Central memory CD8-positive, alpha-beta T cell (primary cell): ENCODE measurements at places on chromosomes 6 and 20.
A peak's percentile ranks its signal among the peaks of the same experiment; 100 is the strongest.

- no peak for DNase-seq
Measured at GRCh38 chr6:75551367-75551952, 50.2 kb upstream of the SENP6 start.

DNA sequence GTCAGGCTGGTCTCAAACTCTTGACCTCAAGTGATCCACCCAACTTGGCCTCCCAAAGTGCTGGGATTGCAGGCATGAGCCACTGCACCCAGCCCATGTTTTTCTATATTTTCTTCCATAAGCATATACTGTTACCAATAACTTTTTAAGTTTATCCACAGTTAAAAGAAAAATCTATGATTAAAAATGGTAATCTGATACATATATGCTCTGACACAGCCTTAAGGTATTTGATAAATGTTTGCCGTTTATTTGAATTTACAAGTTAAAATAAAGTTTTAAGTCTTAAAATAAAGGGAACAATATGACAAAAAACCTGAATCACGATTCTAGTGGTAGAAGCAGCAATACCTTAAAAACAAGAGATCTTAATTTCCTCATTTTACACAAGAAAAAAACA lies 5.2 kb downstream of the STK38 start:
- DNase-seq, result no peak

DNA sequence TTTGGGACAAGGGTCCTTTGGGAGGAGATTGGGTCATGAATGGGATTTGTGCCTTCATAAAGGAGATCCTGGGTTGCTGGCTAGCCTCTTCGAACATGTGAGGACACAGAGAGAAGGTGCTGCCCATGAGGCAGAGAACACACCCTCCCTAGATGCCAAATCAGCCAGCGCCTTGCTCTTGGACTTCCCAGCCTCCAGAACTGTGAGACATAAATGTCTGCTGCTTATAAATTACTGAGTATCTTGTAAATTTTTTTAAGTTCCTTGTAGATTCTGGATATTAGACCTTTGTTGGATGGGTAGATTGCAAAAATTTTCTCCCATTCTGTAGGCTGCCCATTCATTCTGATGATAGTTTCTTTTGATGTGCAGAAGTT lies 297.5 kb upstream of the FOXQ1 start:
- no peak for DNase-seq

DNA sequence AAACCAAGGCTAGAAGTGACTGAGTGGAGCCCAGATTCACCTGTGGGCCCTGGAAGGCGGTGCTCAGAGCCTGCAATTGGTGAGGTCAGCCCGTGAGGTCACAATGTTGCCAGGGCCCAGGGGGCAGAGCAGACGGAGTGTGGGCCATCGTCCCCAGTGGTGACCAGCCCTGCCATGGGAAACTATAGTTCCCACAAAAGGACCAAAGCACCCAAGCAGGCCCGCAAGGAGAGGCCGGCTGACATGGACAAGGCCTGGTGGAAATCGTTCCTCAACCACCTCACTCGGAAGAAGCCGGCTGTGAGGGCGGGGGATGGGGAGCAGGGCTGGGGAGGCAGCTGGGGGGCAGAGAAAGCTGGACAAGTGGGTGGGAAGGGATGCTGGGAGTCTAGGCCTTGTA lies at the start of gene C20orf144:
TSS of gene C20orf144 (plus strand) at position 156 of the 400 bp plus-strand sequence. CDS start at position 175, 19 bp downstream.
- DNase-seq, result no peak

GRCh38 chr6:78967191-78967590 lies 99.8 kb downstream of the IRAK1BP1 start:
- DNase-seq, result no peak

- no peak for DNase-seq
Measured at GRCh38 chr6:165766026-165766425, 103.0 kb upstream of the PDE10A start.

DNA sequence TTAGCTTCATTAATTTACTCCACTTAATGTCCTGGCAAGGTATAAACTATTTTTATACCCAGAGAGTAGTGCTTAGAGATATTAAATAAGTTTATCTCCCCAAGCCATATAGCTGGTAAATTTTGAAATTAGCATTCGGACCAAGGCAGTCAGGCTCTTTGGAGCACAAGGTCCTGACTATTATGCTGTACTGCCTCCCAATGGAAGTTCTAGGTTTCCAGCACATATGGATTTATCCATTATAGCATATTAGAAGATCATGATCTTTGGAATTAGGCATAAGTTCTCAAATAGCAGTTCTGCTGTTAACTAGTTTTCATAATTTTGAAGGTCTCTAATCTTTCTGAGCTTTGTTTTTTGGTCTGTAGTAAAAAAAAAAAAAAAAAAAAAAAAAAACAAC lies 835.3 kb upstream of the EPHA7 start:
- no peak for DNase-seq

- no peak for DNase-seq
Measured at GRCh38 chr6:27531772-27532459, 59.0 kb upstream of the ZNF184 start.

DNA sequence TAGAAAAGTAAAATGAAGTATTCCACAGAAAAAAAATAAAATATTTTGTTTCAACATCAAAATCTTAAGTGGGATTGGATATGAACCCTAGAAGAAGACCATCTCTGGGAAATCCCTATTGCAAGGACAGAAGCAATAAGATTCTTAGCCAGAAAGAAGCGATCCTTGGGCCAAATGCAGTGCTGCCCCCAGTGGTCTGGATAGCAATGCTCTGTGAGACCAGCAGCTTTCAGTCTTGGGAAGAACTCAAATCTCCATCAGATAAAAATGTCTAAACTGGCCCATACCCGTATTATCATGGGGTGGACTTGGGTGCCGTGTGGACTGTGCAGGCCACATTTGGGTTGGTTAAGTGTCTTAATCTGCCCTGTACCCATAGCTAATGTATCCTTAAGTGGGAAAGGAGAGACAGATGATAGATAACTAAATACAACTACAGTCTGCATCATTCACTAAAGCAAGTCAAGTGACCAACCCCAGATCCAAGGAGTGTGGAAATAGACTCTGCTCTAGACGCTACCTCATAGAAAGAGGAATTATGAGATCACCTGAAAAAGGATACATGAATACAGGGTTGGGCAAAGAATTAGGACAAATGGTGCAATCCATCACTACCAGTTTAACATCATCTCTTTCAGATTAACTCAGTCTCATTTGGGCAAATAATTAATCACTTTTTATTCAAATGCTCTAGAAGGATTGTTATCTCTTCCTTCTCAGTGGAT lies 38.9 kb upstream of the SNAP25 start:
- DNase-seq, result no peak

DNA sequence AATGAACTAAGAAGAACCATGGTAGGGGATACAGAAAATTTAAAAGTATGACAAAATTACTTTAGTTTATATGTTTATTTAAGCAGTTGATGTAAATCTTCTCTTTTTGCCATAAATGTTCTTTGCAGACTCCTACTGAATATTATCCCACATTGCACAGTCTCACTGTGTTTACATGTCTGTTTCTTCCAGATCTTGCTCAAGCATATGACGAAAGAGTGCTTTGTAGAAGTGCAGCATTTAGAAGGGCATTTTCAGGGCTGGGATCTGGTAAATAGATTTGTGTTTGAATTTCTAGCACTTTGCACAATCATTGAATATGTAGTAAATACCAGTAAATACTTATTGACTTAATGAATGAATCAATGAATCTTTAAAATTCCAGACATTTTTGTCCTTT lies 152.0 kb upstream of the EPHA7 start:
- no peak for DNase-seq

DNA sequence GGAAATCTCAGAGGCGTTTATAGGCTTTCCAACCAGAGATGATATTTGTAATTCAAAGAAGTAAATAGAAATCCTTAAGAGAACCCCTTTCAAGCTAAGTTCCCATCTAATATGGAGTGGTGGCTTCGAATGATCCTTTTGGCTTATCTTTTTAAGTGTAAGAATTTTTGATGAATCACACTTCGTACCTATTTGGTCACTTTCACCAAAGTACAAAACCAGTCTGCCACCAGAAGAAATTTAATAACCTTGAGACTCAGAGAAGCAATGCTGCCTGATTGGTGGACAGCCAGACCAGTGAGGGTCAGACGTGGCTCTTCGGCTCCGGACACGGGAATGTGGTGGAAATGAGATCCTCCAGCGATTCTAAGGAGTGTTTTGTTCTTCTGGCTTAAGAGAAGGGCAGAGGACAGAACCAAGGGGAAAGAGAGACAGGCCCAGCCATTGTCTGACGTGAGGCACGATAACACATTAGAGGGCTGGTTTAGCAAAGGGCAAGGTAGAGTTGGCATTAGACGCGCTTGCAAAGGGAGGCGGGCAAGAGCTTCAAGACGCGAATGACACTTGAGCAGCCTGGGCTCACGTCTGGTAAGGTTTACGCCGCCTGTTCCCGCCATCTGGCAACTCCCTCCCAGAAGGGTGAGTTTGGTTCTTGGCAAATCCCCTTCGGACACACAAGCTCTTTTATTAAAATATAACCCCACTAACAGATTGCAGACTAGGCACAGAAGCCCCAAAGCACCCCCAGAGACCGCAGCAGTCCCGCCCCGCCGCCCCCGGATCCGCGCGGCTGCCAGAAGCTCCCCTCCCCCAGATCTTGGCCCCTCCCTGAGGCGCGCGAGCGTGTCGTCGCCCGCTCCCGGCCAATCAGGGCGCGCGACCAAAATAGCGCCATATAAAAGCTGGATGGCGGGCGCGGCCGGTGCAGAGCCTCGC lies 50.0 kb upstream of the EZR start:
- peak; percentile 94 for DNase-seq

- no peak for DNase-seq
Measured at GRCh38 chr6:104728448-104728847, 131.3 kb downstream of the HACE1 start.

- DNase-seq, result no peak
Measured at GRCh38 chr20:23286346-23286745, 64.2 kb upstream of the NXT1 start.

DNA sequence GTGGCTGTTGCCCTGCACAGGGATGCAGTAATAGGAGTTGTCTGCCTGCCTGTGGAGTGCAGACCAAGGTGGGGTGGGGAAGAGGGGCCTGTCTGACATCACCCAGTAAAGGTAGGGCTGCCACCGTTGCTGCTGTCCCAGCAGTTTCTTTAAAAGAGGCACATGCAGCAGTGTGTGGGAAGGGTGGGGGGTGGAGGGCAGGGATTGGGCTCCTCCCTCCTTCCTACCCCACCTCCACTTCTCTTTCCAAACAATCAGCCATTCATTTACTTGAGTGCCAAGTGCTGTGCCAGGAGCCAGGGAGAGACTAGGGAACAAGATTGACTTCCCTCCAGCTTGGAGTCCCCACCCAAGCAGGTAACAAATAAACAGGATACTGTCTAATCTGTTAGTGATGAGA lies 66.8 kb upstream of the MYL9 start:
- no peak for DNase-seq

GRCh38 chr6:162706232-162706631 lies 21.3 kb downstream of the PRKN start:
- no peak for DNase-seq

DNA sequence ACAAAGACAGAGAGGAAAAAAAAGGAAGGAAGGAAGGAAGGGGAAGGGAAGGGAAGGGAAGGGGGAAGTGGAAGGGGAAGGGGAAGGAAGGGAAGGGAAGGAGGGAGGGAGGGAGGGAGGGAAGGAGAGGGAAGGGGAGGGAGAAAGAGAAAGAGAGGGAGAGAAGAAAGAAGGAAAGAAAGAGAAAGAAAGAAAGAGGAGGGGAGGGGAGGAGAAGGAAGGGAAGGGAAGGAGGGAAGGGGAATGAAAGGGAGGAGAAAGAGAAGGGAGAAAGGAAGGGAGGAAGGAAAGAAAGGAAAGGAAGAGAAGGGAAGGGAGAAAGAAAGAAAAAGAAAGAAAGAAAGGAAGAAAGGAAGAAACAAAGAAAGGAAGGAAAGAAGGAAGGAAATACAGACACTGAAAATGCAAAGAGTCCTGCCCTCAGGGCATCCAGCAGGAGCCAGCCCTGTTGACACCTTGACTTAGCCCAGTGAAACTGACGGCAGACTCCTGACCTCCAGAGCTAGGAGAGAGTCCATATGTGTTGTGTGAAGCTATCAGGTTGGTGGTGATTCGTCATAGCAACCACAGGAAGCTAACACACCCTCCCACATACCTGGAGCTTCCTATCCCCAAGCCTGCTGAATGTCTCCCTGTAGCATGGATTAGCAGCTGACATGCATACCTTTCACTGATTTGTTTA lies 58.7 kb upstream of the SULF2 start:
- DNase-seq, result no peak

DNA sequence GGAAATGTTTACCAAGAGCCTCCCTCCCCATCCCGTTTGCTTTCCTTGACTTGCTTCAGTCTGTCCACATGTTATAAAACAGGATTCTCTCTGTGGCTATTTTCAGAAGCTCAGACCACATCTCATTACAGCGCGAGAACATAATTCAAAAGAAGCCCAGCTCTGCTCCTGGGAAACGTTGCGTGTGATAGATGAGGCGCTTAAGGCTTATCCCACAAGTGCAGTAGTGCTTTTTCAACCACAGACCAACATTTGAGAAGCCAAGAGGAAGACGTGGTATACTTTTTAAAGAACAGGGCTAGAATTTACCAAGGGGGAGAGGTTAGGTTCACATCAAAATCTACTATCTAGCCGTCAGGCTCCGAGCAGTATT lies 239.5 kb downstream of the SLC24A3 start:
- DNase-seq, result no peak

DNA sequence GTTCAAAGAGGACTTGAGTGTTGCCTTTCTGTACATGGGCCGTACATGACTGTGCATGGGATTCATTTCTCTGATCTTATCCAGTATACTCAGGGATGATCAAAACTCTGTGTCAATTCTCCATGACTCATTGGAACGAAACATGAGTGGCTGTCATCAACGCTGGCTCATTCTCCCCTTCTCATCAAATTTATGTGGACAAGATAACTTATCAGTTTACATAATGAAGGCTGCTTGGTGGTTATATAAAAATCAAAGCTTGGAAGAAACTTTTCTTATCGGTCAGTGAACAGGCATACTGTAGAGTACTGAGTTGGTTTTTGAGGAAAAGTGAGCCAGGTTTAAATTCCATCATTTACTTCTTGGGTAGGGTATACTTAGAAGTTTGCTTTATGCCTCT lies 24.9 kb downstream of the CRISP1 start:
- DNase-seq, result no peak

DNA sequence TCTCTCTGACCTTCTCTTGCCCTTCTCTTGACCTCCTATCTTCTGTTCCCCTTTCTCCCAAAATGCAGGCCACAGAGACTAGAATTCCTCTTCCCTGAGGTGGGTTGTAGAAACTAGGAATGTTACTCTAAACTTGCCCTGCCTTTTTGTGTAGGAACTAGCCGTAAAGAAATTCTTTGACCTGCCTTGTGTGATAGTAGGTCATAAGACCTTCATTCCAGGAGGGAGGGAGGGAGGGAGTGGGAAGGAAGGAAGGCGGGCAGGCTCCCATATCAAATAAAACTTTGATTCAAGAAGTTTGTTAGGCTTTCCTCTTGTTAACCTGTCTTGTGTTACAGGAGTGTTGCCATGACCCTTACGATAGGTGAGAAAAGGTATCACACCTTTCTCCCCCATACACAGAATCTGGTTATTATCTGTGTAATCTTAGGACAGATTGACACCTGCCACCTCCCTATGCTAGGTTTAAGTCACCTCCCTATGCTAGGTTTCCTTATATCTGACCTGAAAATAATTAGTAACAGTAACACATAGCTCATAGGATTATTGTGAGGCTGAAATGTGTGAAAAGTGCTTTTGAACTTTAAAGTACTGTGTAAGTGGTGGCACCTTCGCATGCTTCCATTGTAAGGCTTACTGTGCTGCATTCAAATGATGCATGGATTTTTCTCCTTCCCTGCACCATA lies 32.6 kb upstream of the FUCA2 start:
- no peak for DNase-seq
